ENCODE measurements at places on chromosomes 7 and 10.

- no peak for DNase-seq
Observed at GRCh38 chr10:51272555-51272954, 198.3 kb downstream of the PRKG1 start.

- no peak for DNase-seq
Observed at GRCh38 chr10:83089335-83089734, 1050.0 kb upstream of the GHITM start.

DNA sequence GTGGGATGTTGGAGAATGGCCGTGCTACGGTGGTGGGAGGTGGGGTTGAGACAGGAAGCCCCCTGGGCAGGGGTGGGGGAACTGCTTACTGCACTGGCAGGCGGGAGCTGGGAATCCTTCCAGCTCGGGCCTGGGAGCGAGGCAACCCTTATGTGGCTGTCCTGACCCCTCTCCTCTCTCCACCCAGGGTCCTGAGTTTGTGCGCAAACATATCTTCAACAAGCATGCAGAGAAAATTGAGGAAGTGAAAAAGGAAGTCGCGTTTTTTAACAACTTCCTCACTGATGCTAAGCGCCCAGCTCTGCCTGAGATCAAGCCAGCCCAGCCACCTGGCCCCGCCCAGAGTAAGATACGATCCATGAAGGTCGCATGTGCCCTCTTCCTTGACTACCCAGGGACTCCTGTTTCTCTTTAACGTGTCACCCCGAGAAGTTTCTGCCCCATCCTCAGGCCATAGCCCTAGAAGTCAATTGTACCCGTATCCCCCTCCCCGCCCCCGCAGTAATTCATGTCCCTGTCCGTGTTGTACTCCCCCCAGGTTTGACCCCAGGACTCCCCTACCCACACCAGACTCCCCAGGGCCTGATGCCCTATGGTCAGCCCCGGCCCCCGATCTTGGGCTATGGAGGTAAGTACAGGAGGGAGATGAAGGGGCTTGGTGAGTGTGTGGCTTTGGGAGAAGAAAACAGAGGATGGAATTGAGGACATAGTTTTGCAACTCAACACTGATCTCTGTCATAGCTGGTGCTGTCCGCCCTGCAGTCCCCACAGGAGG is 1.8 kb downstream of the UFSP1 start:
- peak; percentile 81 for DNase-seq

GRCh38 chr7:116446212-116446855 is 53.2 kb upstream of the CAV2 start:
- no peak for DNase-seq

DNA sequence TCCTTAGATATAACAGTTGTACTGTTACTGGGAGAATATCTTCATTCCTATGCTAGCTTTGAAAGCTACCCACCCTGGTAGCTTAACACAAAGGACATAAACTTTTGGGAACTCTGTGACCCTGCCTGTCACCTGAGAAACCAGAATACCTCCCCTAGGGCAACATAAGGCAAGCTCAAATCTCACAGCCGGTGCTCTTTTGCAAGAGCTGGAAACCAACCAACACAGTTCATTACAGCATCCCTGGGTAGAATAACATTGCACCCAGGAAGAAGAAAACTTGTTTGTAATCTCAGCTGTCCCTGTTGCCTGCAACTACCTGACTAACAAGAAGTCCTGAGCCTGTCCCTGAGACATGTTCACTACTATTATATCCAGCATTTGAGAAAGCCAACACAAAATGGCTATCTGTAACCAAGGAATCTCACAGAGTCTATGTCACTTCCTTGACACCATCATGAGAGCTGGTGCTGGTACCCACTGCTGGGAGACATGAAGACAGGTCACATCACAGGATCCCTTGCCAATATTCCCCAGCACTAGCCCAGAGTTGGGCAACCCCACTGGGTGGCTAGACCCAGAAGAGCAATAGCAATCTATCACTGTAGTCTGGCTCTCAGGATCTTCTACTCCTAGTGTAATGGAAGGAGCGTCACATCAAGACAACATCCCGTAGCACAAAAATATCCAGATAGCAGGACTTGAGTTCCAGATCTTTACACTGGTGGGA is 31.3 kb downstream of the AKR1C3 start:
- no peak for DNase-seq

- no peak for DNase-seq
Observed at GRCh38 chr10:123042708-123043408, 34.1 kb downstream of the ACADSB start.

DNA sequence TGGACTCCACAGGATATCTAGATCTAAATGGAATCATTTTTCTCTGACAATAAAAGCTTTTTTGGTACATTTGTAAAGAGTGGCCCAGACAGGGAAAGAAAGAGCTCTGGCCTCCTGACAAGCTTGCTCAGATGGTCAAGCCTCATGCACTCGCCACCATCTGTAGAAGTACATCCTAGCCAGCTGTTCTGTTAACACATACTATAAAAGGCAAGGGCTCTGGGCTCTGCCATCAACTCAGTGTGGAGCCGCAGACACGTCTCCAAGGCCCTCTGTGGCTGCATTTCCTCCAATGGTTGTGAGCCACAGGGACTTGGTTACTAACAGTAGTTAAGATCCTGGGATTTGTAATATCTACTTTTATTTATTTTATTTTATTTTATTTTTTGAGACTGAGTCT is 70.8 kb upstream of the KDM7A start:
- no peak for DNase-seq

DNA sequence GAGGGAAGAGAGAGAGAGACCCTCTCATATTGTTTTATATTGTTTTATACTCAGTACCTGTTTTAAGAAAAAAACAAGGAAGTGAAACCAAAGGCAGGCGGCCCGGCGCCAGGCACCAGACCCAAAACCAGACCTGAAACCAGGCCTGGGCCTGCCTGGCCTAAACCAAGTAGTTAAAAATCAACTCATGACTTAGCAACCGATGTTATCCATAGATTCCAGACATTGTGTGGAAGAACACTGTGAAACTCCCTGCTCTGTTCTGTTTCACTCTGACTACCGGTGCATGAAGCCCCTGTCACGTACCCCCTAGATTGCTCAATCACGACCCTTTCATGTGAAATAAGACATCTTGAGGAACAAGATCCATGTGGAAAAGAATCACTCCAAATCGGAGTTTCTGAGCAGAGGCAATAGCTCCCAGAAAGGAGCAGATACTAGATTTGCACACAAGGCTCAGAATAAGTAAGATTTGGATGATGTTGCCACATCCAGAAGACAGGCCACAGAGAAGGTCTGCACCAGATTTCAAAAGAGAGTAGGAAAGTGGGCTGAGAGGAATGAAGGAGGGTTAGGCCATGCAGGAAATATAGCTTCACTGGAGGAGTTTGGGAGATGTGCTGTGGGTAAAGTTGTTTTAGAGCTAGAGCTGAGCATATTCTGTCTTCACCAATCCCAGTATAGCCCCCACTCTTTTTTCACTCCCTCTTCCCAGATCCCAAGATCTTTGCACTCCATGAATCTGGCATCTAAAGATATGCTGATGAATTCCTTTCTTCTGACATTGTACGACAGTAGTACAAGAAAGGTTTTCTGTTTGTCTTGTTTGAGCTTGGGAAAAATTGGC is 8.8 kb upstream of the ZNF248 start:
- DNase-seq = no peak

DNA sequence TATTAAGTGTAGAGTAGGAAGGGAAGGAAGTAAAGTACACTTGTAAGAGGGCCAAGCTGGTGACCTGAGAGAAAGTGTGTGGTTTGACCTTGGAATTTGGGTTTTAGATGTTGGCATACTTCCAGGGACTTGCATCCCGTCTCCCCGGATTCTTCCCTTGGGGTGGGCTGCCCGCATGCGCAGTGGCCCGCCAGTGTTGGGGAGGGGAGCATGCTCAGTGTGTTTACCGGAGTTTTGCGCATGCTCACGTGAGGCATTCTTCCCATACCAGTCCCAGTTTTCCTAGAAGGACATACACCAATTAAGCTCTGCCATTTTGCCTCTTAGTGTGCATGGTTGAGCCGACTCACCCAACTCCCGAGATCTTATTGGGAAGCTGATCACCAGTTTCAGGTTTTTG is 9.4 kb downstream of the PDSS1 start:
- no peak for DNase-seq

DNA sequence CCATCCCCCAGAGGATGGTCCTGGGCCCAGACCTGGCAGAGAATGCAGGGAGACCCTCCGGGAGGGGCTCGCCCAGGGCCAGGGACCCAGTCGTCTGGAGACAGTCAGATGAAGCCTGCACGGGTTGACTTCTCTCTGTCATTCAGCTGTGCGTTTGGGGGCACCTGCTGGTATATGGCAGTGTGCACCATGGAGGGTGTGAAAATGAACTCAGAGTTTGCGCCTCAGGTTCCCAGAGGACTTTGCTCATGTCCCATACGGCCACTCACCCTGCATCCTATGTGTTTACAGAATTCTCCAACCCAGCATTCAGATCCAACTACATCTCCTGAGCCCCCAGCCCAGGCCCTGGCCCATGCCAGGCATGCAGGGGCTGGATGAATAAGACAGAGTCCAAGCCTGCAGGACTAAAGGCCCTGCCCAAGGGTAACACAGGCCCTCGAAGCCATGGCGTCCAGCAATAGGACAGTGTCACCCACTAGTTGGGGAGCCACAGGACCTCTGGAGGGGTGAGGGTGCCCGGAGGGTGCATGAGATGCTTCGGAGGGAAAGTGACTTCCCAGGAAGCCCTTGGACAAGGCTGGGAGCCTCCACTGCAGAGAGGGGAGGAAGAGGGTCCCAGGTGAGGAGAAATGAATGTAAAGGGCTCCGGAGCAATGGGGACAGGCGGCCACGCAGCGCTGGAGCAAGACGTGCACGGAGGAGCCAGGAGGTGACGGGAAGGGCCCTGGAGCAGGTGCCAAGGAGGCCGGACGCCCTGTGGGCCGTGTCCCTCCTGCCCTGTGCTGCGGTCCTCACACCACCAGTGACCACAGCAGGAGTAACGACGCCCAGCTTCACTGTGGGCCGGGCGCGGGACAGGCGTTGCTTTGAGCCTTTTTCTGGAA is 36.3 kb downstream of the CALML3 start:
- no peak for DNase-seq

DNA sequence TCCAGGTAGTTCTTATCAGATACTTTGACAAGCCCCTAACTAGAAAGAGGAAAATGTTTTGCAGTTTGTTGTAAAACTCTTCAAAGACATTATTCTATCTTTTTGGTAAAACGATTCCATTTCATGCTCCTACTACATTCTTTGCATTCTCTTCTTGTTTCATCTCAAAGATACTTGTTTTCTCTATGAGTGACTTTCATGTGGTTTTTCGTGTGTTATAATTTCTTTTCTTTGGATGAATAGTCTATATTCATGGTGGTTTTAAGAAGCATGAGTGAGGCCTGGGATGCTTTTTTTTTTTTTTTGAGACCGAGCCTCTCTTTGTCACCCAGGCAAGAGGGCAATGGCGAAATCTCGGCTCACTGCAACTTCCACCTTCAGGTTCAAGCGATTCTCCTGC is 292.5 kb upstream of the LYZL1 start:
- DNase-seq = no peak

DNA sequence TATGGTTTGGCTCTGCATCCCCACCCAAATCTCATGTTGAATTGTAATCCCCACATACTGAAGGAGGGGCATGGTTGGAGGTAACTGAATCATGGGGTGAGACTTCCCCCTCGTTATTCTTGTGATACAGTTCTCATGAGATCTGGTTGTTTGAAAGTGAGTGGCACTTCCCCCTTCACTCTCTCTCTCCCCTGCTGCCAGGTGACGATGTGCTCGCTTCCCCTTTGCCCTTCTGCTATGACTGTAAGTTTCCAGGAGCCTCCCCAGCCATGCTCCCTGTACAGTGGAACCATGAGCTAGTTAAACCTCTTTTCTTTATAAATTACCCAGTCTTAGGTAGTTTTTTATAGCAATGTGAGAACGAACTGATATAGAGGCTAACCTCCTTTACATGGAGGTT is 16.6 kb downstream of the PLPP4 start:
- DNase-seq = no peak

DNA sequence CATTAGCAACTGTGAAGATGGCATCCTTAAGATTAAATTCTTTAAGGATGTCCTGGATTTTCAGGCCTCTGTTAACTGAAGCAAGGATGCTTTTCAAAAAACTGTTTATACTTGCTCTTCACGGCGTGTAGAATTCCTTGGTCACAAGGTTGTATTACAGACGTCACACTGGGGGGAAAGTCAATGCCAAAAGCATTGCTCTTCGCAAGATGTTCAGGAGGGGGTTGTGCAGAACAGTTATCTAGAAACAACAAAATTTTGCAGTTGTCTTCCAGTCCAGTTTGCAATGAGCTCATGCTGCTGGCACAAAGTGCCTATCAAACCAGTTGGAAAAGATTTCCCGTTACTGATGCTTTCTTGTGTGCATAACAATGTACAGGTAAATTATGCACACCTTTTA is 8.2 kb upstream of the KIF20B start:
- DNase-seq = no peak

GRCh38 chr7:95766657-95767056 is 5.7 kb upstream of the DYNC1I1 start:
- DNase-seq = no peak

- no peak for DNase-seq
Observed at GRCh38 chr10:71621231-71622153, 98.1 kb downstream of the C10orf105 start.

- no peak for DNase-seq
Observed at GRCh38 chr10:98244586-98244985, 23.4 kb downstream of the LOXL4 start.

GRCh38 chr7:154911862-154912455 is 91.0 kb downstream of the PAXIP1 start:
- no peak for DNase-seq

GRCh38 chr10:75209086-75209920 is 1.3 kb upstream of the VDAC2 start:
- no peak for DNase-seq

DNA sequence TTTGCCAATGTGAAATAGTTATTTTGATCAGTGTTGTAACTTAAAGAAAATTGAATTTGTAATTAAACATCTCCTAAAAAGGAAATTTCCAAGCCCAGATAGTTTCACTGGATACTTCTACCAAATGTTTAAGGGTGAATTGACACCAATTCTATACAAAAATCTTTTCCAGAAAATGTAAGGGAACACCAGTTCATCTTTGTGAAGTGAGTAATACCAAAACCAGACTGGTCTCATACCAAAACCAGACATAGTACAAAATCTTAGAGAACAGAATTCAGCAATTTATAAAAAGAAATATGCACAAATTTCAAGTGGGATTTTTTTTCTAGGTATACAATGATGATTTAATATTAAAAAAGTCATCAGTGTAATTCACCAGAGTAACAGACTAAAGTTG is 86.0 kb upstream of the ZNF32 start:
- DNase-seq = no peak

DNA sequence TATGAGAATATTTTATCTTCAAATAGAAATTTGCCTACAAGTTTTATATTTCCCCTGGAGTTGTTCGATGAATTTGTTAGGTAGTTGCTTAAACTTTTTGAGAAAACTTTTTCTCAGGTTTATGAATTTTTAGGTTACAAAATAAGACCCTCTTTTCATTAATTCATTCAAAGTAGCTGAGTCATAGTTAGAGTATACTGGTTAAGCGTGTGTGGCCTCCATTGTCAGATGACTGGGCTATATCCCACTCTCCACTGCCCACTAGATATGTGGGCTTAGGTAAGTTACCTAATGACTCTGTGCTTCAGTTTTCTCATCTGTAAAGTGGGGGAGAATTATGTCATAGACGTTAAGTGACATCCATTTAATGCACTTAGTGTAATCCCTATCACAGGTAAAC is 1.0 kb downstream of the ASB15 start:
- DNase-seq = no peak

Measured in GM12891 (cell line).